Activated CD4-positive, alpha-beta T cell treated with anti-CD3 and anti-CD28 coated beads for 4 hours (primary cell): ENCODE measurements at places on chromosomes 3 and 15.

DNA sequence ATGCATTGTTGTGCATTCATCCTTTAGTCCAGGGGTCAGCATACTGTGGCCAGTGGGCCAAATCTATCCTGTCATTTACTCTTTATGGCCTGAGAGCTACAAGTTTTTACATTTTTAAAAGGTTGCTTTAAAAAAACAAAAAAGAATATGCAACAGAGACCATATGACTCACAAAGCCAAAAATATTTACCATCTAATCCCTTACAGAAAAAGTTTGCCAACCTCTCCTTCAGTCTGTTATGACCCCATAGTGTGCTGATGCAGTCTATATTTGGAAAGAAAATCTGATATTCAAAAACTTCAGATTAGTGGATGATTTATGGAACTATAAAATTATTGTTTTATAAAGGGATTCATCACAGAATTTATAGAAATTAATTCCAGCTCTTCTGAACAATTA lies 237.5 kb upstream of the IL12A start:
- DNase-seq, result no peak

DNA sequence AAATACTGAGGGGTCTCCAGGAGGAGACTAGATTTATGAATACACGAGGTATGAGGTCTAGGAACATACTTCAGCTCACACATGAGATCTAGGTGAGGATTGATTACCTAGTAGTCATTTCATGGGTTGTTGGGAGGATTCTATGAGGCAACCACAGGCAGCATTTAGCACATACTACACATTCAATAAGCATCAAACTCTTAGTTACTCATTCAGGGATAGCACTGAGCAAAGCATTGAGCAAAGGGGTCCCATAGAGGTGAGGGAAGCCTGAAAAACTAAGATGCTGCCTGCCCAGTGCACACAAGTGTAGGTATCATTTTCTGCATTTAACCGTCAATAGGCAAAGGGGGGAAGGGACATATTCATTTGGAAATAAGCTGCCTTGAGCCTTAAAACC lies 4.5 kb downstream of the CCR5 start:
- DNase-seq, result no peak

DNA sequence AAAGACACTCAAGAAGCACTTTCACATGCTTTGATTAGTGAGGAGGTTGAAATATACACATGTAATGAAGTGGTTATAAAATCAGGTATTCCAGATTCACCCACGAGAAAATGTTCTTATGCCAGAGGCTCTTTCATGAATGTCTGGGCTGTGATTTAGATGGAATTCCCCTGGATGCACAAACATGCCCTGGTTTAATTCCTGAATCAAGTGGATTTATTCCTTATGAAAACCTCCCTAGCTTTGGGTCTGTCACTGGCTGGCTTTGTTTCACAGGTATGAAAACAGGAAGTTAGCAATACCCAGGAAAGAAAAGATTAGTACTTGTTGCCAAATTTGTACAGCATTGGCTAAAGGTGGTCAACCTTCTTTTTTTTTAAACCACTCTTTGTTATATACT lies 1123.0 kb downstream of the ROBO1 start:
- no peak for DNase-seq

GRCh38 chr3:150447631-150448465 lies 39.8 kb downstream of the TSC22D2 start:
- no peak for DNase-seq

GRCh38 chr3:168998792-168999191 lies 664.7 kb downstream of the MECOM start:
- DNase-seq, result no peak

GRCh38 chr3:98986073-98986472 lies 84.6 kb upstream of the DCBLD2 start:
- no peak for DNase-seq

GRCh38 chr3:179840985-179841384 lies 188.1 kb downstream of the USP13 start:
- DNase-seq, result no peak

- DNase-seq, result no peak
Measured at GRCh38 chr3:193451902-193452301, 73.3 kb upstream of the ATP13A5 start.

DNA sequence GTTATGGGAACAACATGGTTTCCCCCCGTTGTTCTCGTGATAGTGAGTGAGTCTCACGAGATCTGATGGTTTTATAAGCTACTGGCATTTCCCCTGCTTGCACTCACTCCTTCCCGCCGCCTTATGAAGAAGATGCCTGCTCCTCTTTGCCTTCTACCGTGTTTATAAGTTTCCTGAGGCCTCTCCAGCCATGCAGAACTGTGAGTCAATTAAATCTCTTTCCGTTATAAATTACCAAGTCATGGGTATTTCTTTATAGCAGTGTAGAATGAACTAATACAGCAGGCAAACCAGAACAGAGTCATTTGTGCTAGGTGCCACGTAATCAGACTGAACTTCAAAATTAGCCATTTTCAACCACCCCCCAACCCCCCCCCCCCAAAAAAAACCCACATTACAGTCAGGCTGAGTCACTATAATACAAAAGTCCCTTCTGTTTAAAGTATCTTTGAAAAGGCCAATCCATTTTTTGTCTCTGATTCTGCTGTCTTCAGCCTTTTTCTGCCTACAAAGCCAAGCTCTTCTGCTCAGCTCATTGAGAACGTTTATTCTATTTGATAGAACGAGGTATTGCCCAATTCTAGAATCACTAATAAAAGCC lies 4.1 kb downstream of the OR4F6 start:
- DNase-seq, result no peak

DNA sequence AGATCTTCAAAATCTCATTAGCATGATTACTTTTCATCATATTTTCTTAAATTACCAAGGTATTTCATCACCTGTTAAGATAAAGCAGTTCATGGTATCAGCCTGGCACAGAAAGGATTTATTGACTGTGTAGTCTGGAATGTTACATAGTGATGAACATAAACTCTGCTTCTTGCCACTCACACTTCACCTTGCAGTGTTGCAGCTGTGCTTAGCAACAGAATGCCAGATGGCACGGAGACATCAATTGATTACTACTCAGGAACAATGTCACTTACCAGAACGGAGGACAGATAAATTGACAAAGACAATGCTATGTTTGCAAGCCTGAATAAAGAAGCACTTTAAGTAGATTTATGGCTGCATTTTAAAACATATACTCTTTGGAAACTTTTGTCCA lies 15.0 kb upstream of the BCHE start:
- DNase-seq, result no peak

- no peak for DNase-seq
Measured at GRCh38 chr15:92934716-92935115, 34.6 kb downstream of the CHD2 start.

GRCh38 chr15:101187820-101188636 lies 63.8 kb downstream of the CHSY1 start:
- DNase-seq, result no peak

DNA sequence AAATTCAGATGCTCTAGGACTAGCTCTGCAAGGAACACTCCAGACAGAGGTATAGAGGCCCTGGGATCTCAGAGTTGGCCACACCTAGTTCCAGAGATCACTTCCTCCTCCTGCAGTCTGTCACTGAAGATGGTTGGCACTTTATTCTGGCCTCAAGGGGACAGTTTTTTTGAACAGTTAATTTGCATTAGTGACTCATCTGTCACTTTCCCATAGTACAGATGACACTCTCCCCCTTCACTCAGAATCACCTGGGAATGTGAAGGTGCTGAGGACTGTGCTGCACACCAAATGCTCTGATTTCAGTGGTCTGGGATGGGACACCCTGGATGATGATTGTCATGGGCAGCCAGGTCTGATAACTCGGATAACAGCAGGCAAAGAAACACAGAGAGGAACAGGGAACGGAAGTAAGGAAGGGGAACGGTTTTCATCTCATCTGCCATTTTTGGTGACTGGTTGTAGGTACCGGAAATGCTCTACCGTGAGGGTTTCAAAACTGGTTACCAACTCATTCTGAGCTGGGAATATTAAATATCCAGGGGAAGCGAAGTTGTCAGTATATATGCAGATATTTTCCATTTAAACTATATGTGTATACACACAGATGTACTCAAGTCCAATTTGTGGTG lies 232.5 kb upstream of the ST8SIA2 start:
- DNase-seq, result no peak

GRCh38 chr3:152322756-152323155 lies 54.0 kb downstream of the MBNL1 start:
- DNase-seq, result no peak

- no peak for DNase-seq
Measured at GRCh38 chr3:157532529-157533297, 29.5 kb upstream of the VEPH1 start.

DNA sequence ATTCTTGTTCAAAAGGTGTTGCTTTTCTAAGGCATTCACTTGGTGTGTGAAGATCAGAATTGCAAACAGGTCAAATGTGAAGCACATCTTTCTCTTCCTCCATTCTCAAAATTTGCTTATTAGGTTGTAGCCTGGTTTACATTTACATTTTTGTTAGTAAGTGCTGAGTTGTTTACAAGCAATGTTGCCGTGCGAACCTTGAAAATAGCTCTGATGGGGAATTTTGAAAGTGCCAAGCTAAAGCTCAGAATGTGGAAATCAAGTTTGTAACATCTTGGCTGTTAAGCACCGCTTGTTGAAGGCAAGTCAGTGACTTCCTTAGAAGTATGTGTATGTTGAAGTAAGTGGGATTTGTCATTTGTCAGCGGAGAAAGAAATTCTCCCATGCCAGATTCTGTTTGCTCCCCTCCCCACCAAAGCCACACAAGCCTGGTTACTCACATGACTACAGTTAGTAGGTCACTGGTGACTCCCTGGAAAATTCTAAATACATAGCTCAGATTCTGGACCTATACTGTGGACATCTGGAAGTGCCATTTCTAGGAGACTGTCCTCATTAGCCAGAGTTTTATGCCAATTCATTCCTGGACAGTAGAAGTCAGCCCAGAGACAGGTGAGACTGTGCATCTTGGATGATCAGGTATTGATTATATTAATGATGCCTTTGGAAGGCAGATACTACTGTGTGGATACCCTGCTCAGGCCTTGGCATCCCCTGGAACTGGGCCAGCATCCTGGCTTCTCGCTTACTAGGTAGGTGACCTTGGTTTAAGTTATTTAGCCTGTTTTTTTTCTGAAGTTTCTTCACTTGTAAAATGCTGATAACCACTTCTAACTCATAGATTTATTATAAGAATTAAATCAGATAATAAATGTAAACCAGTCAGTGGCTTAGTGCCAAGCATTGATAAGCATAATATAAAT lies 390.6 kb upstream of the SEMA6D start:
- no peak for DNase-seq

GRCh38 chr3:6697722-6698121 lies 163.2 kb upstream of the GRM7 start:
- DNase-seq, result no peak

- DNase-seq, result no peak
Measured at GRCh38 chr15:79673416-79674123, 223.2 kb downstream of the MTHFS start.

GRCh38 chr3:176814285-176814684 lies 383.0 kb downstream of the TBL1XR1 start:
- no peak for DNase-seq

DNA sequence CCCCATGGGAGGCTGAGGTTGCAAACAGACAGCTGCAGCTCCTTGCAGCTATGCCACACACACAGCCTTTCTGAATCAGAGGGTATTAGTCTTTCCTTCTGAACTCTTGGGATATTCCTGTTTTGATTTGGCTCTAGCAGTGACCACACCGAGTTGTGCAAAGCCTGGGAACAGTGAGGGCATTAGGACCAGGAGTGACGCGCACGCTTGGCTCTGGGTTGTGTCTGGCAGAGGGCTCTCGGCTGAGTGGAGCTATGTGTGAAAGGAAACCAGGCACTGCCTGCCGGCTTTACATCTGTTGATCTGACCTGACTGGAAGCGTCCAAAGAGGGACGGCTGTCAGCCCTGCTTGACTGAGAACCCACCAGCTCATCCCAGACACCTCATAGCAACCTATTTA lies at the start of gene GALNT15:
TSS of gene GALNT15 (plus strand) at position 292 of the 400 bp plus-strand sequence. CDS start 472 bp downstream, outside the sequence.
- DNase-seq, result no peak
